ENCODE measurements at places on chromosomes 5 and 9.

DNA sequence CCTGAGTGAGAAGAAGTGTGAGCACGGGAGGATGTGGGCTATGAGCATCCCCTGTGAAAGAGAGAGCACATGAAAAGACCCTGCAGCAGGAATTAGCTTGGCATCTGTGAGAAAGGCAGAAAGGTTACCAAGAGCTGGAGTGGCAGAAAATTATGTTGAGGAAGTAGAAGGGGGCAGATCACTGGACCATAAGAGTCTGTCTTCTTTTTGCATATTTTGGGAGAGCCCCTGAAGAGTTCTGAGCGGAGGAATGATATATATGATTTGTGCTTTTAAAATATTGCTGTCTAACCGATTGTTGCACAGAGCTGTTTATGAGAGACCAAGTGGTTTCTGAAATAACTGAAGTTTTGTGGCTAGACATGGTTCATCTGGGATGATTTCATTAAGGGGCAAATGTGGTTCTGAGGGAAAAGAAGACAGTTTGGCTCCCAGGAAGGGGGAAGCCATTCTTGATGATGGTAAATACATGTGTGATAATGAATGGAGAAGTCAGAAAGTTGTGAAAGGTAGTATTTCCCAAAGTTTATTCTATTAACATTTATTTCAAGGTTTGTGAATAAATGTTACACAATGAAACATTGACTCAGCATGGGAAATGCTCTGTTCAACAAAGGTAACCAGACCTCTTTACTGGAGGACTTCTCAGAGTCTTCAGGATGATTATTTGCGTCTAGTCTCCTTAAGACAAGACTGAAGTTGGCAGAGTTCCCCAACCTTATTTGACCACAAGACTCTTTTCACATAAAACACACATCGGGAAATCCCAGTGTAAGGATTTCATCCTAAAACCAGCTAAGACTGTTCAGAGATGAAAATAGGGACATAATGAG lies 31.5 kb upstream of the ADRB2 start:
- DNase-seq: no peak

DNA sequence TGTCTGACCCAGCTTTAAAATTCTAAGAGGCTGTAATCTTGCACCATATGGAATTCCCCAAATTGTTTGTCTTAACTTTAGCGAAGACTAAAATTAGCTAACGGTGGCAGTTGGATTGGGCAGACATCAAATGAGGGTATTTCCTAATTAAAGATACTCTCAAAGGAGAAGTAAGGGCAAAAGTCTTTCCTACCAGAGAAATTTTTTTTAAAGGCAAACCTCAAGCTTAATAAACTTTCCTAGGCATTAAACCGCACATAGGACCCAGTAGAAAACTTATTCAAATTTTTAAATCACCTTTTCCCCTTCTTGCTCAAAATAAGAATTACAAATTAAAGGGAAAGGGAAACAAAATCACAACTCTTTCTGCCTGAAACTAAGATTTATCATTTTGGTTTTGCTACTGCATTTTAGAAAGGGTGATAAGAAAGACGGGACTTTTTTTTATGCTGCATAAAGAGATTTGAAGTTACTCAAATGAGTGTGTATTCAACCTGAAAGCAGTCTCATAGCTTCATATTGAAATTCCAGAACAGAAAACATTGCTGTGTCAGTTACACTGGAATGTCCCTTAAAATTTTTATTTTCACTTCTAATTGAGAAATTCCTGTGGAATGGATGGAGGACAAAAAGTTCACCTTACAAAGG lies 189.1 kb upstream of the PTGER4 start:
- DNase-seq: no peak

- DNase-seq: no peak
Measured at GRCh38 chr5:68730220-68730978, 363.4 kb upstream of the SLC30A5 start.

DNA sequence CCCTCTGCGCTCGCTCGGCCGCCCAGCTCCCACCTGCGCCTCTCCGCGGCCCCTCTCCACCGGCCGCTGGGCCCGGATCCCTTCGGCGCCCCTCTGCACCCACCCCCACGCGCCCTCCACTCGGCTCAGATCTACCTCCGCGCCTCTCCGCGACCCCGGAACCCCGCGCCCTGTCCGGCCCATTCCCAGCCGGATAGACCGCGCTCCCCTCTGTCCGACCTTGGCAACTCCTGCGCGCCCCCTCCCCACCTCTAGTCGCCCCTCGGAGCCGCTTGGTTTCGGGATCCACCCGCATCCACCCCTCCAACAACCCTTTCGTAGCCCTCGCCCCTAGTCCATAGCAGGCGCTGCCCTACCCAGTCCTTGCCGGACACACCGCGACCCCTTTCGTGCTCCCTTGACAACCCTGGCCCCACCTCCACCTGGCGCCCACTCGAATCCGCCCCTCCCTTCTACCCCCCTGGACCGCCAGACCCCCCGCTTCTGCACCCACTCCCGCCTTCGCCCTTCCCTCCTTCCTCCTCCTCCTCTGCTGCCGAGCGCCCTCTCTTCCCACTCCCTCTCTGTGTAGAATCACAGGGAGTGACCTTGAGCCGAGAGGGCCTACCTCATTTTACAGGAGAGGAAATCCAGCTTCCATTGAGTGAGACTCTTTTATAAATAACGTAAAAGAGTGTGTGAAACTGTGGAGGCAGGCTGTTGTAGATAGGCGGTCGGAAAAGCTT lies 525 bp upstream of the AK3 start:
- DNase-seq: no peak

DNA sequence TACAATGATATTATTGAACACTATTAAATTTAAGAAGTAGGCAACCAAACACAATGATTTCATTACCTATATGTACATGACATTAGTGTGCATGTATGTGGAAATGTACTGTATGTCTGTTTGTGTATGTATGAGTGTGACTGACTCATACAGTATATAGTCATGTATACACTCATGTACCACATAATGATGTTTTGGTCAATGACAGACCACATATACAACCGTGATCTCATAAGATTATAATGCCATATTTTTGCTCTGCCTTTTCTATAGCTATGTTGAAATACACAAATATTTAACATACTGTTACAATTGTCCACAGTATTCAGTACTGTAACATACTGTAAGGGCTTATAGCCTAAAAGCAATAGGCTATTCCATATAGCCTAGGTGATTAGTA lies 19.7 kb downstream of the SVEP1 start:
- DNase-seq: no peak

GRCh38 chr5:32510860-32511259 lies 66.3 kb upstream of the ZFR start:
- DNase-seq: no peak

DNA sequence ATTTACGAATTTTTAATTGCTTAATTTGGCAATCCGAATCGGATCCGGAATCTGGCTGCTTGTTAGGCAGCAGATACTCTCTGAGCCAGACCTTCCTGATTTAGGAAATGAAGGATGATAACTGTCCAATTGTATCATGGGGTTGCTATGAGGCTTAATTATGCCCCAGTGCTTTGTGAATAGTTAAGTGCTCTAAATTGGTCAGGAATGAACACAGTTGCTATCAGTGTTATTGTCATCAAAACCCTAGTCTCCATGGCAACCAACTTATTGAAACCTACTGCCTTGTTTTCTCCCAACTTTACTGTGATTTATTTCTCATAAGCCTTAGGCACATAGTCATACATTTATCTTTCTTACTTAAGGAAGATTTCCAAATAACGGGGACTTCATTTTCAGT lies 47.9 kb downstream of the MAMDC2 start:
- no peak for DNase-seq

DNA sequence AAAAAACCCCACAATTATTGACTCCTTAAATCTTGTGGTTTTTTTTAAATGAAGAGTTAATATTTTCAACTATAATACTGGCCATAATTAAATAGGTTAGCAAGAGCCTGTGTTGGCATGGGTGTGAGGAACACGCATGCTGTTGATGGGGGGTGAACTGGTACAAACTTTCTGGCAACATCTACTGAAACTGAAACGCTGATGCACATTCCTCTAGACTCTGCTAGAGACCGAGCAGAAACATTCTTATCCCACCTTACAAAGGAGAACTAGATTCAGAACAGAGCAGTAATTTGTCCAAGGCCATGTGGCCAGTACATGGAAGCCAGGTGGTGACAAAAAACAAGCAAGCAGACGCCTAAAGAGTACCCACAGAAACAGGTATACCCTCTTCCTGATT lies 2.4 kb downstream of the BICD2 start:
- no peak for DNase-seq

GRCh38 chr5:112532654-112533360 lies 113.7 kb upstream of the EPB41L4A start:
- DNase-seq: no peak

DNA sequence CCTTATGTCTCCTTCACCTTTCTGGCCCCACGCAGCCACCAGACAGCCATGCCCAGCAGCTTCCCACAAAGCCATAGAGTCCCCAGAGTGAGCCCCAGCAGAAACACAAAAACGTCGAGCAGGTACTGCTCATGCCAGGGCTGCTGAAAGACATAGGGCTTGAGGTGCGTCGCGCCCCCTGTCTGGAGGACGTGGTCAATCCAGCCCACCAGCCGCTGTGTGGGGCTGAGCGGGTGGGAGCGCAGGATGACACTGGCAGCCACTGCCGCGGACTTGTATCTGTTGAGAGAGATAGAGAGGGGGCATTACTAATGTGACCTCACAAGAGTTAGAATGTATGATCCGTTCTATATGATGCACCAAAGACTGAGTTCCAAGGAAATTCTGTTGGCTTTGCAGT lies 31.0 kb downstream of the UGT3A2 start:
- no peak for DNase-seq
